ENCODE measurements at places on chromosomes 1 and 21. TPM values are rescaled to one million over a fixed set of nuclear protein-coding genes. Genes with fewer than 3 reads are reported as not detected.

CELA3B gene
- not detected for total RNA-seq

KRTAP21-2 gene
- not detected for total RNA-seq

EFCAB7 gene
- 15.6 TPM for total RNA-seq

RERE gene
- 35.4 TPM for total RNA-seq

DENND2D gene
- total RNA-seq, result 8.9 TPM

HRNR gene
- not detected for total RNA-seq

ITLN2 gene
- not detected for total RNA-seq

NBPF8 gene
- 10.4 TPM for total RNA-seq

RLF gene
- total RNA-seq, result 19.4 TPM

KPRP gene
- not detected for total RNA-seq

LORICRIN gene
- total RNA-seq, result not detected

TNFRSF14 gene
- total RNA-seq, result 21.3 TPM

SLC6A17 gene
- 0.09 TPM for total RNA-seq

BTBD8 gene
- 4.7 TPM for total RNA-seq

CFAP298 gene
- 15.5 TPM for total RNA-seq

C1orf94 gene
- not detected for total RNA-seq

C1orf116 gene
- total RNA-seq, result under 0.01 TPM

TRPM2 gene
- total RNA-seq, result under 0.01 TPM

ZBTB8B gene
- total RNA-seq, result under 0.01 TPM

SPATA21 gene
- not detected for total RNA-seq

SH2D2A gene
- not detected for total RNA-seq

ADGRL2 gene
- 81.5 TPM for total RNA-seq

SAMD11 gene
- 7.5 TPM for total RNA-seq

SOX13 gene
- 1.8 TPM for total RNA-seq

RHD gene
- not detected for total RNA-seq

LCK gene
- not detected for total RNA-seq

ERRFI1 gene
- 13.2 TPM for total RNA-seq

LEPR gene
- 16.7 TPM for total RNA-seq

MYOG gene
- 0.09 TPM for total RNA-seq

LRRIQ3 gene
- 1.1 TPM for total RNA-seq

CYP2J2 gene
- 0.17 TPM for total RNA-seq

SUSD4 gene
- total RNA-seq, result under 0.01 TPM

EPS8L3 gene
- total RNA-seq, result not detected

TMCC2 gene
- total RNA-seq, result 3.0 TPM

TNFRSF9 gene
- under 0.01 TPM for total RNA-seq

CSF3R gene
- under 0.01 TPM for total RNA-seq

SIKE1 gene
- 70.4 TPM for total RNA-seq

TRIM46 gene
- 3.5 TPM for total RNA-seq

HNRNPCL2 gene
- not detected for total RNA-seq

NAXE gene
- total RNA-seq, result 36.7 TPM

LCE2B gene
- total RNA-seq, result not detected

GJA5 gene
- total RNA-seq, result under 0.01 TPM

GBP2 gene
- total RNA-seq, result 87.7 TPM

GLIS1 gene
- total RNA-seq, result 0.47 TPM

PKP1 gene
- total RNA-seq, result 0.34 TPM

TSSK3 gene
- 0.86 TPM for total RNA-seq

FAM78B gene
- 0.26 TPM for total RNA-seq

DNAH14 gene
- total RNA-seq, result 15.6 TPM

CFAP57 gene
- 0.16 TPM for total RNA-seq

CREB3L4 gene
- total RNA-seq, result 7.6 TPM

HIVEP3 gene
- total RNA-seq, result 0.17 TPM

METTL18 gene
- 9.0 TPM for total RNA-seq

LRRC38 gene
- not detected for total RNA-seq

CBS gene
- 33.1 TPM for total RNA-seq

GOLPH3L gene
- 11.7 TPM for total RNA-seq

Data from bronchial smooth muscle cell (primary cell).